ENCODE measurements at places on chromosomes 1 and 21. TPM values are rescaled to one million over a fixed set of nuclear protein-coding genes. Genes with fewer than 3 reads are reported as not detected.

Gene IFNLR1
- not detected for total RNA-seq

Gene RYR2
- under 0.01 TPM for total RNA-seq

Gene LRRC71
- total RNA-seq = not detected

Gene NLRP3
- 0.09 TPM for total RNA-seq

Gene NRIP1
- total RNA-seq = 31.2 TPM

Gene OR2L13
- total RNA-seq = not detected

Gene LRRC38
- 0.28 TPM for total RNA-seq

Gene LYPD8
- total RNA-seq = 0.14 TPM

Gene FMO1
- 0.14 TPM for total RNA-seq

Gene KRTAP13-2
- not detected for total RNA-seq

Gene FHAD1
- 0.83 TPM for total RNA-seq

Gene CNKSR1
- not detected for total RNA-seq

Gene SNX7
- total RNA-seq = 48.1 TPM

Gene CELF3
- total RNA-seq = not detected

Gene POU2F1
- 2.4 TPM for total RNA-seq

Gene RSPO1
- 0.74 TPM for total RNA-seq

Gene PDIK1L
- total RNA-seq = 3.1 TPM

Gene CFHR2
- total RNA-seq = not detected

Gene METTL18
- 7.3 TPM for total RNA-seq

Gene MYBPHL
- not detected for total RNA-seq

Gene WDR64
- total RNA-seq = not detected

Gene TFB2M
- total RNA-seq = 14.3 TPM

Gene DPT
- 0.18 TPM for total RNA-seq
